ENCODE measurements at places on chromosomes 16 and 17.

DNA sequence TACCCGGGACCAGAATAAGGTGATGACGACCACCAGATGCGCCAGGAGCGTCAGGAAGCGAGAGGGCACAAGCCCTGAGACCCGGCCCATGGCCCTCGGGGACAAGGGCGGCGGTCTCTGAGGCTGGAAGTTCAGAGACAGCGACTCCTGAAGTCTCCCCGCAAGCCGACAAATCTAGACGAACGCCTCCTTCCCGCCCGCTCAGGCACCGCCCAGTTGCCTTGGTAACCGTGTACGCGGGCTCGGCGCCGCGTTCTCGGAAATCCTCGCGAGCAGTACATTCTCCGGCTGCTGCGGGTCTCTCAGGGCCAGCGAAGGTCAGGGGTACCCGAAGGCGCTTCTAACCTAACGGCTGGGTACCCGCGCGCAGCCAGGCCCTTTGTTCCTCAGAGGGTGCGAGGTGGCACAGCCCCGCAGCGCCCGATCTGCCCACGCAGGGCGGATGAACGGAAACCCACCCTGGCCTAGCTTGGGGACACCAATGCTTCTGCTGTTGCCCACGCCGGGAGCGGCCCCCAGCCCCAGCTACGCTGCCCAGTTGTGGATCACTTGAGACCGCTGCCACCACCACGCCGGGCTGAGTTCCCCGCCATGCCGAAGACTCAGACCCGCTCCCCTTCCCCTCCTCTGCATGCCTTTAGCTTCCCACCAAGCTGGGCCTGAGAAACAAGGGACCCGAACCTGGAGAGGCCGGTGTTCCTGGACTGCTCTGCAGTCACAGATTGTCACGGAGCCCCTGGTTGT, at the start of gene TMEM107:
TSS of gene TMEM107 (minus strand) at position 184 of the 744 bp plus-strand sequence. CDS start at position 90, 94 bp downstream.
- DNase-seq = peak; percentile 41

- DNase-seq = peak; percentile 51
Observed at GRCh38 chr17:55155856-55156560, 108.8 kb upstream of the HLF start.

GRCh38 chr16:81445143-81445961, 744 bp downstream of the CMIP start:
- no peak for DNase-seq

DNA sequence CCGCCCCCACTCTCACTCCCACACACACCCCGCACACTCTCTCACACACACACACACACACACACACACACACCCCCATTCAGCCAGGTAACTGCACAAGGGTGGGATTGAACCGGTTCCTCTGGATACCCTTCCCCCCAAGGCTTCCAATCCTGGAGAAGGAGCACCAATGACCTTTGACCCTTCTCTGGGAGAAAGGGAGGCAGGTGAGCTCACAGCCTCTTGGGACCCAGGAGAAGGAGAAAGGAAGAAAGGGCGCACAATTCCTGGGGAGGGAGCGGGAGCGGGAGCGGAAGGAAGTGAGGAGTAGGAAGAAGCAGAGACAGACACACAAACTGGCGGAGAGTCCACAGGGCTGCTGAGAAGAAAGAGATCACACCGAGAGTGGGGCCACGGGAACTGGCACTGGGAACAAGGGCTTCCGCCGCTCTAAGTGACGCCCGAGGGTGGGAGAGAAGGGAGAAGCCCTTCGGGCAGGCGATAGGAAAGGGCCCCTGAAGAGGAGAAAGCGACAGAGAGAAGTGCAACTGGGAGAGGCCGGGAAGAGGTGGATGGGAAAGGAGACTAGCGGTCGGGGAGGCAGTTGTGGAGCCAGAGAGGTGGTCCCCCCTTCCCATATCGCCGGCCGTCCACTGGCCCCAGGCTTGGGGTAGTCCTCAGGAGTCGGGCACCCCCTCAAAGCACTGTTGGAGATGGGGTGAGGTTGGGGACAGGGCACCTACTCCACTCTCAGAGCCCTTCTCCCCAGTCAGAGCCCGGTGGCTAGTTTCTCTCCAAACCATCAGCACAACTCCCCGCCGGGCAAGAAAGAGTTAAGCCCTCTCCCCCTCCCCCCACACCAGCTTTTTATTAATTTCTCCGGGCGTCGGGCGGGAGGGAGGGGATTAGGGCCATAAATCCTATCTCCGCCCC, 1.3 kb downstream of the SAMD14 start:
- DNase-seq = no peak

- DNase-seq = no peak
Observed at GRCh38 chr17:47279062-47279801, 25.6 kb downstream of the ITGB3 start.

GRCh38 chr17:73232587-73233373, 28.9 kb downstream of the CPSF4L start:
- no peak for DNase-seq

- DNase-seq = no peak
Observed at GRCh38 chr17:80855948-80856862, 135.4 kb upstream of the CHMP6 start.

DNA sequence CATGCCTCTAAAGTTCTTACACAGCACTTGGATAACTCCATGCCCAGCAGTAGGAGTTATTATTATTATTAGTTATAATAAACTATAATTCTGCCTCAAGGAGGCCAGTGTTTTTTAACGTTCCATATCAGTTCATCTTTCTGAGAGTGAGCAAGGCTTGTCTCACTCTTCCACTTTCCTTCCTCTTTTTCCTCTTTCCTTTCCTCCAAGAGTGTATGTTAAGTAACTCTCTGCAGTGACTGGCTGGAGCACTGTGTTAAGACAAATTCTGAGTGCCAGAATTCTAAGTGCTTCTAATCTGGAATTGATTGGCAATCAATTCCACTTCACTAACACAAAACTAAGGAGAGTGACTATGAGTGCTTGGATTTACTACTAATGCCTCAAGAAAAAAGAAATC, 16.4 kb downstream of the CLEC19A start:
- no peak for DNase-seq

DNA sequence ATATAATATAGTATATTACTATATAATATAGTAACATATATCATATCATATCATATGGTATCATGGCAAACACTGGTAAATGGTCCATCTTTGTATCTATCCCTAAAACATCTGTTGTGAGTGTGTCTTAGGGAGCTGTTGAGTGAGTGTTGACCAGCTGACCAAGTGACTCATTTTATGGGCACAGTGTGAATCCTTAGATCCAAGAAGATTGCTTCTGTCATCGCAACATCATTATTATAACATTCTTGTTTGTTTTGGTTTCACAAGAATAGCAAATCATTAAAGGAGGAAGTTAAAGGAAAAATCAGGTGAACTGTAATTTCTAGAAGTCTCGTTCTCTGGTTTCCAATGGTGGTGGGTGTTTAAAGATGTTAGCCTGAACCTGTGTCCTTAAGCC, 11.7 kb upstream of the MAF start:
- no peak for DNase-seq

GRCh38 chr16:73065632-73066330, 17.9 kb upstream of the ZFHX3 start:
- no peak for DNase-seq

DNA sequence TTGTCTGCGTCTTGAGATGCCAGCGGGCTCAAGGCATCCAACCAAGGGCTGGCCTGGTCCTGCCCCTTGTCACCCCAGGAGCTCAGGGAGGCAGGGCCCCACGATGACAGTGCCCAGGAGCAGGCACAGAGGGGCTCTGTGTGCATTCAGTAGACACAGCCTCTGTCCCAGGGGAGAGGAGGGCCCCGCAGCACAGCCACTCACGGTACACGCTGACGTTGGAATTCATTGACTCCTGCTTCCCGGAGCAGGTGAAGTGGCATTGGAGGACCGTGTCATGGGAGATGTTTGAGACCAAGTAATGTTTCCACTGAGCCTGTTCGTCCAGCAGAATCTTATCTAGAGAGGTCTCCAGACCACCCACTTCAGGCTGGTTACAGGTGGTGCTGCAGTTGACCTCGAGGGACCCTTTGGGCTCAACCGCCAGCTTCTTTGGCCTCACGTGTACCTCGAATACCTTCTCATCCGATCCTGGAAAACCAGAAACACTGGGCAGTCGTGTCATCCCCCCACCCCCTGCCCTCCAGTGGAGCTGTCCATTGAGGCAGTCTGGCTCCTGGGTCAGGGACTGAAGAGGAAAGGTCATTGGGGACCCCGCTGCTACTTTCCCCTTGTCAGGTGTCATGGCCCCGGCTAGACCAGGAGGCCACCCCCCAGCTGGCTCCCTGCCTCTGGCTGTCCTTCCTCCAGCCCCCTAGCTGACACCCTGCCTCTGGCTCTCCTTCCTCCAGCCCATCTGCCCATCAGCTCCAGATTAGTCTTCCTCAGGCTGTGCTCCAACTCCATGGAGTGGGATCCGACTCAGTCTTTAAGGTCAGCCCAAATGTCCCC, 7.0 kb downstream of the PRR29 start:
- DNase-seq = no peak

GRCh38 chr17:64951877-64952276, 32.6 kb upstream of the LRRC37A3 start:
- no peak for DNase-seq

GRCh38 chr17:76631821-76632565, 11.6 kb downstream of the ST6GALNAC1 start:
- no peak for DNase-seq

GRCh38 chr17:876272-876671, 94.1 kb downstream of the MRM3 start:
- no peak for DNase-seq

DNA sequence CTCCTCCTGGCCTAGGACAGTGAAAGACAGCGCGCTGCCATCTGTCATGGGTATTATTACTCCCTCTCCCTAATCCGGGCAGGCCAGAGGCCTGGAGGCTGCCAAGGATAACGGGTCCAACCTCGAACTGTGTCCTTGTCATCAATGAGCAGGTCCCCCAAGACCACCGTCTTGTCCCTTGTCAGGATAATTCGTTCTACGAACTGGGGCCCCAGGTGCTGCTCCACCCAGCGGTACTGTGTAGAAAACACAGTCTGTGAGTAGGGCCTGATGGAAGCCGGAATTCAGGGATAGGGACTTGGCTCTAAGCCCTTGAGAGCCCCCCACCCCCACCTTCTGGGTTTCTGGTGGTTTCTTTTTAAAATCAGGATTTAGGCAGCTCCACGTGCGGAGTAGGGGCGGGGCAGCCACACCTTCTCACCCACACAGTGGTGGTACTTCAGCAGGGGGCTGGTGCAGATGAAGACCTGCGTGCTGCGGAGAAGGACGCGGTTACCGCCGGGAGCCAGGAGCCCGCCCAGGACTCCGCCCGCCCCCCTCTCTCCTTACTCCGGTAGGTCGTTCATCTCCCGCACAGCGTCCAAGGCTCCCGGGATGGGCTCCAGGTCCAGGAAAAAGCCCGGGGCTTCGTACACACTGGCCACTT, 787 bp downstream of the NT5C start:
- peak; percentile 62 for DNase-seq

DNA sequence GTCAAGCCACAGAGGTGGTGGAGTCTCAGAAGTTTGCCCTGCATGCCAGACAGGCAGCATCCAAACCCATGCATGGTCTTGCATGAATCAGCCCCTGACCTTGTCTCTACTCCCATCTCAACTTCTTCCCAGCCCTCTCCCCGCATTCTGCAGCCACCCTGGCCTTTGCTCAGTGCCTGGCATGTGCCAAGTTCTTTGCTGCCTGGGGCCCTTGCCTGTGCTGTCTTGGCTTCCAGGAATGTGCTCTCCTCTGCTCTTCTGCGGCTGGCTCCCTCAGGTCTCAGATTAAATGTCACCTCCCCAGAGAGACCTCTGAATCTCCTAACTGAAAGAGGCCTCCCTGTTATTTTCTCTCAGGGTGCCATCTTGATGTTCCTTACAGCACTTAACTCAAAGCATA, 17.6 kb downstream of the DRC3 start:
- DNase-seq = no peak

- peak; percentile 18 for DNase-seq
Observed at GRCh38 chr17:13750816-13751793, 149.4 kb upstream of the HS3ST3A1 start.

DNA sequence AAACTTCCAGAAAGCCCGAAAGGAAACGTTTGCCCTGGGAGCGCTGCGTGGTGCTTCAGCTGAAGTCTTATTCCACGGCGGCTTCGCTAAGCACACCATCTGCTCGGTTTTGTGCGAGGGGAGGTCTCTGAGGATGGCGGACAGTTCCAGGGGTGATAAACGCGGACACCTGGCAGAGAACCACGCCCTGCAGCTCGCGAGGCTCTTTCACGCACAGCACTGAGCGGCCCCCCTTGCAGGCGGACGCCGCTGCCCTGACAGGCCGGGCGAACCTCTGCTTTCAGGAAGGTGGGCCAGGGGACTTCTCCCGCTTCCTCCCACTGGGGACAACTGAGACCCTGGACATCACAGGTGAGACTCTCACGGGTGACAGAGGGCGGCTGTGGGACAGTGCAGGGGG, 3.7 kb downstream of the MVD start:
- no peak for DNase-seq

- no peak for DNase-seq
Observed at GRCh38 chr17:35086164-35086563, 22.7 kb upstream of the RFFL start.

DNA sequence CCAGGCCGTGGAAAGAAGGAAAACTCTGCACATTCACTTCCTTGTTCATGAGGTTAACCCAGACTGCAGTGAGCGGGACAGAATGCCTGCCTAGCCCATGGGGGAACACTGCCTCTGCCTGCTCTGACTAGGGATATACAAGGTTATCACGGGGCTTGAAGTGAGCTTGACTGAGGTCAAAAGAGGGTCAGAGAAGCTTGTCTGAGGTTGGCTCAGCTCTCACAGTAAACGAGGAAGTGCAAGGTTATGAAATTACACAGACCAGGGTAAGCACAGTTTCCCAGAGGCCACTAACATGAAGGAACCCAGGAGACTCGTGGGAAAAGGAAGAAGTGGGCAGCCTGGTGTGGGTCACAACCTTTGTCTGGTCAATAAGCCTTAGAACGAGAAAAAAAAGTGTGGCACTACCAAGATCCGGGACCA, 28.7 kb downstream of the HIC1 start:
- no peak for DNase-seq

DNA sequence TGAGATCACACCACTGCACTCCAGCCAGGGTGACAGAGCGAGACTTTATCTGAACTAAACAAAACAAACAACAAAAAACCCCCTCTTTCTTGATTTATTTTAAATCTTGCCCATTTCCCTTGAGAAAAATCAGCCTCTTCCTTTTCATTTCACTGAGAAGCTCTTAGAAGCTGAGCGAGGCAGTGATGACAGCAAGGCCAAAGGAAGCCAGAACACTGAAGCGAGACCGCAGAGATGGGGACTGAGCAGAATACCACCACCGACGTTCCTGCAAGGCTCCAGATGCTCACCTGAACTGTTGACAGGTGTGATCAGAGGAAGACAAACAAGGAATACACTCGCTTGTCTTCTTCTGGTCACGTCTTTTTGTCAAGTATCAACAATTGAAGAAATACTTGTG, 30.5 kb upstream of the IRF8 start:
- DNase-seq = no peak

DNA sequence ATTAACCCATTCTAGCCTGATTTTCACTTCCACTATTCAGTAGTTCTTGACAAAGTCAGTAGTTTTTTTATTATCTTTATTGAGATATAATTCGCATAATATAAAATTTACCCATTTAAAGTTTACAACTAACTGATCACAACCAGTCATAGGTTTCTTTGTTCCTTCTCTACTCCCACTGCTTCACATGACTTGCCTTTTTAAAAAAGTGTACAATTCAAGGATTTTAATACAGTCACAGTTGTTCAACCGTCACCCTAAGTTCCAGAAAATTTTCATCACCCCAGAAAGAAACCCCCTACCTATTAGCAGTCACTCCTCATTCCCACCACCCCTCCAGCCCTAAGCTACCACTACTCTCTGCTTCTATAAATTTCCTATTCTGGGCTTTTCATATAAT, 162.5 kb downstream of the TRIM37 start:
- DNase-seq = no peak

Measured in DMS 273 treated with DMSO at 0.1 percent for 48 hours (cell line).